ENCODE measurements at places on chromosomes 12 and 14.

- DNase-seq = no peak
Observed at GRCh38 chr14:61329478-61330051, 8.2 kb downstream of the PRKCH start.

- peak; percentile 57 for DNase-seq
Observed at GRCh38 chr14:77094672-77095284, 3.3 kb upstream of the CIPC start.

DNA sequence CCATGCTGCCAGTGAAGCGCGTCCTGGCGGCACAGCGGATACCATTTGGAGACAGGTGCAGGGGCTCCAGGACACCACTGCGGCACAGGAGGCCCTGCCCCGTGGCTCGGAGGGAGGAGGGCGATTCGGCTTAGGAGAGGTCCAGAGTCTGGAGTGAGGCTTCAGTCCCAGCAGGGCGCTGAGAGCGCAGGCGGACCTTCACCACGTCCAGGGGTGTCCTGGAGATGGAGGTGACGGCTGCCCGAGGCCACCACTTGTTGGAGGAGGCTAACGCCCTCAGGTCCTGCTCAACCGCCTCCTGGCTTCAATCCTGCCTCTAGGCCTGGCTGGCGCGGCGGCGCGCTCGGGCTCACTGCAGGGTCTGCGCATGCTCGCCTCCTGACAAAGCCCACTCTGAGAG, 45.7 kb downstream of the EIF2S3B start:
- DNase-seq = no peak

- no peak for DNase-seq
Observed at GRCh38 chr12:115411121-115411520, 727.1 kb upstream of the TBX3 start.

DNA sequence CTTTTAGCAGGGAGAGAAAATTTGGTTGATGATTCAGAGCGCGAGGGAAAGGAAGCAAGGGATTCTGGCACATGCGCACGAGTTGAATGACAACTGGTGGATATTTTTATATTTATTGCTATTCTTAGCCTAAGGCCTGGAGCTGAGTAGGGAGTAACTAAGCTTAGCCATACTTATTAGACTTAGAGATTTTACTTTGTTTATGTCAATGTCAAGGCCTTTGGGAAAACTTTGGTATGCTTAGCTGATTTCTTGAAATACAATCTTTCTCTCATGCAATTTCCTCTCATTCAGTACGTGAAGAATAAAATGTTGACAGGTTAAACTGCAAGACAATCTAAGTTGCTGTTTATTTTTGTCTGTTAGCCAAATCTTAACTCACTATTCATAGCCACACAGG, 101.1 kb downstream of the CRADD start:
- no peak for DNase-seq

GRCh38 chr12:14810953-14811483, 3.0 kb downstream of the SMCO3 start:
- DNase-seq = no peak

GRCh38 chr14:104749111-104749649, 3.8 kb upstream of the SIVA1 start:
- no peak for DNase-seq

- DNase-seq = no peak
Observed at GRCh38 chr12:110848314-110848923, 1.6 kb downstream of the CCDC63 start.

DNA sequence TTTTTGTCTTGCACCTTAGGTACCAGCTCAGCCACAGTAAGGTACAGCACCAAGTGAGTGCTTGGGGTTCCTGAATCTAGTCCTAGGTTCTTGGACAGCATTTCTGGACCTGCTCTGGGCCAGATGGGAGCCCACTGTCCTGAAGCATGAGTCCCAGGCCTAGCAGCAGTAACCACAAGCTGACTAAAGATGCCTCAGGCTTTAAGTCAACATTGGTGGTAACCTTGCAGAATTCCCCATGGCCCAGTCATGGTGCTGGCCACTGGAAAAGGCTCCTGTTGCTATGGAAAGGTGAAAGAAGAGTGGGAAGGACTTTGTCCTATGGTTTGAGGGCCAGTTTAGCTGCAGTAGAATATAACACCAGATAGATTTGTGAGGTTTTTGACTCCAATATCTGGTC, 86.9 kb upstream of the CLEC14A start:
- DNase-seq = no peak

DNA sequence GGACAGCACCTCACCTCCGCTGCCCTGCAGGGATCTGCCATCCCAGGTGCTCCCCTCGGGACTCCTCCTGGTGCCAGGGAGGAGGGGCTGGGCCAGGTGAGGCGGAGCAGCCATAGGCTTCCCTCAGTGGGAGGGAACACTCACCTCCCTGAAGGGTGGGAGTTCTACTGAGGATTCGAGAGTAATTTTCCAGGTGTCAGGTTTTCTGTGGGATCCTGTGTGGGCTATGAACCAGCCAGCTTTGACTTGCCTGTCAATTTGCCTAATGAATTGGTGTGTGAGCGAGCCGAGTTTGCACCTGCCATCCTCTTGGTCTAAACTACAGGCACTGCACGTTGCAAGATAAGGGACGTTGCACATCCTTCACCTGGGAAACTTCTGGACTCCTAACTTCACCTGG, 50.3 kb downstream of the NOC4L start:
- no peak for DNase-seq

- no peak for DNase-seq
Observed at GRCh38 chr12:27672051-27672450, 24.2 kb upstream of the REP15 start.

DNA sequence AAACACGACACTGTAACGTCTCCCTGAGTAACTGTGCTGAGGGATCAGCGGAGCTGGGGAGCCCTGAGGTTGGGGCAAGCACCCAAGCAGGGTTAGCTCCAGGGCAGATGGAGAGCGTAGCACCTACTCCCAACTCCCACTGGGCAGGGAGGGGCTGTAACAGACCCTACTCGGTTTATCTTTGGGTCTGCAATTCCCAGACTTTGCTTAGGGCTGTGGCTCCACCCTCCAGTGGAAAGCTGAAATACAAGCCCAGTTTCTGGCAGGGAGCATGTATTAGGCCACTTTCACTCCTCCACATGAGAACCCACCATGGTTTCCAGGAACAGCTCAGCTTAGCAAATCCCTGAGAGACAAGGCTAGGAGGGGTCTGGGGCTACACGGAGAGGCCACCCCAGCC, 17.3 kb upstream of the TC2N start:
- DNase-seq = no peak

GRCh38 chr12:130872179-130873096, 572 bp downstream of the RAN start:
- DNase-seq = no peak

DNA sequence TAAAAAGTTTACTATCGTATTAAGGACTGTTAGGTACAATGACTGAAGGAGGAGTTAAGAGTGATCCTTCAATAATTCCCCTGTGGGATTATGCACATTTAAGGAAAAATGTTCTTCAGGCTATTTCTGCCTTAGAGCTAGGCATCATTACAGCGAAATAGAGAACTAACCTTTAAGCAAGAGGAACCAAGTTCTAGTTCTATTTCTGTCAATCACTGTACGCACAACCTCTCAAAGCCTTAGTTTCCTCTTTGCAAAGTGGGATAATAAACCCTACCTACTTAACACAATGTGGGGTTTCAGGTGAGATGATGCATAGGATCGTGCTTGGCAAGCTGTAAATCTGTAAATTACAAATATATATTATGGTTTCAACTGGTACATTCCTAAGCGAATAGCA, 15.4 kb downstream of the NTF3 start:
- no peak for DNase-seq

DNA sequence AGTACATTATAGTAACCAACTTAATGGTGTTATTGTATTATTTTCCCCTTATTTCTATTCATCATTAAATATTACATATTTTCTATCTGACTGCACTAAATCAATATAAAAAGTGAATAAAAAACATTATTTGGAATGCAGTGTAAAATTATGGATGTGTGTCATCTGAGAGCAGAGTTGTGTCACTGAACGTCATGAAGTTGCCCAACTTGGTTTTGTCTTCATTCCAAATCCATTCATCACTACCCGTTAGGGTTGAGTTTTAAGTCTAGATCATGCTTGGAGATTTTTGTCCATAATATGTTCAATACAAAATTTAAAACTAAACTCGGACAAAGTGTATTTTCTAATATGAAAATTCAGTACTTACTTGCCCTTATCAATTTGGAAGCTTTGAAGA, 16.1 kb downstream of the KLRF1 start:
- no peak for DNase-seq

GRCh38 chr12:25054783-25055144, 105.9 kb upstream of the BCAT1 start:
- DNase-seq = no peak

DNA sequence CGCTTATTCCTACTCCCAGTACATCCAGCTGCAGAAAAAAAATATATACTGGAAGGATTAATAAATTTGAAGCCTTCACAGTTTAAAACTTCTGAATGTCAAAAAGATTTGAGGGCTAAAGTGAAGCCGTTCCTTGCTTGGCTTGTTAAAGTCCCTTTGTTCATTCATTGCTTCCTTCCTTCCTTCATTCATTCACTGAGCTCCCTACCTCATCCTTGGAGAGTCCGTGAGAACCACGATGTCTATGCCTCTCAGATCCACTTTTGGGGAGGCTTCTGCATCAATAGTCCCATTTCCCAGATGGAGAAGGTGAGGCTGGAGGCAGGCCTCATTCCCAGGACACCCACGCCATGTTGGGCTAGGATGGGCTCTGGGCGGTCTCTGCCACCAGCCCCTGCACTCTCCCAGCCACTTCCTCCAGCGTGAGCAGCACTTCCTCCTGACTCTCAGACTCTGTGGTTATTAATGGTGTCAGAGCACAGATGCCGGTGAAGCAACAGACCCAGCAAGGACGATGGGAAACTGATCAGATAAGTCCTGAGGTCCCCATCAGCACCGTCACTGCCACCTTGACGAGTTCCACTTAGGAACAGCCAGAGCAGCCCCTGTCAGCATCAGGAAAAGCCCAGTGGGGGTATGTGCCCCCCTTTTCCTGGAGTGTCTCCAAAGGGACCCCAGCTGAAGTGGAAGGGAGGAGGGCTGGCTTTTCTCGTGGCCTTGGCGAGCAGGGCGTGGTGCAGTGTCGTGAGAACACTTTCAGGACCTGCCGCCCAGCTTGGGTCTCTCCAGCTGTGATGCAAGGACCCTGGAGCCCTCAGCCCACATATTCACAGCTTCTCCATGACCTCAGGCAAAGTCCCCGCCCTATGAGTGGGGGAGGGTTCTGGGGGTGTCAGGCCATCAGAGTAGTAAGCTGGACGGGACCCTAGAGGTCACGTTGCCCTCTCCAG, 21.2 kb downstream of the ASB2 start:
- DNase-seq = no peak

DNA sequence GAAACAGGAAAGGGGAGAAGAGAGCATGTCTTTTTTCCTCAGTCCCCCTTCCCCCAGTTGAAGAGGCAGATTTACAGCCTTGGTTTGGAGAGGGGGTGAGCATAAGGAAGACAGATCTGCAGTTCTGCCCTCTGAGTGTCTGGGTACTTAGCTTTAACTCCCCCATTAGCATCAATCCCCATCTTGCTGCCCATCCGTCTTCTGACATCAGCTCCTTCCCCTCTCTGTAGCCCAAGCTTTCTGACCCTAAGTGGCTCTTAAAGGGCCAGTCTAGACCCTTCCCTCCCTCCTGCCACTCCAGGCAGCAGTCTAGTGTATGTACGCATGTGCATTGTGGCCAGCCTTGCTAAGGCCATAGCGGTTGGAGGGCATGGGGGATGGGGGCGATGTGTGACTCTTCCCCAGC, 7.3 kb downstream of the GPR84 start:
- DNase-seq = no peak

DNA sequence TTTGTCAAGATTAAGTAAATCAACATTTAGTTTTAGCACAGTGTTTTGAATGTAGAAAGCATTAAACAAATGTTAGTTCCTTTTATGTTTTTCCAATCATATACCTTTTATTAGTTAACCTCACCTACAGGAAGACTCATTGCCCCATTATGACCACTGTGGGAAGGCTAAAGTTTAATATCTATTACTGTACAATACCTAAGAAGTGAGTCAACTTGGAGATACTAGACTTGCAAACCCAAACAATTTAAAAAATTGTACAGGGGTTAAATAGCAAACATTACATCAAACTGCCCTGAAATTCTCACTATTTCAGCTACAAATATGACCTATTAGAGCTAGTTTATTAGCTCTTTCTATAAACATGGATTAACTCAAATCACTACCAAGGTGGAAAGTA, 8.6 kb upstream of the G2E3 start:
- no peak for DNase-seq

DNA sequence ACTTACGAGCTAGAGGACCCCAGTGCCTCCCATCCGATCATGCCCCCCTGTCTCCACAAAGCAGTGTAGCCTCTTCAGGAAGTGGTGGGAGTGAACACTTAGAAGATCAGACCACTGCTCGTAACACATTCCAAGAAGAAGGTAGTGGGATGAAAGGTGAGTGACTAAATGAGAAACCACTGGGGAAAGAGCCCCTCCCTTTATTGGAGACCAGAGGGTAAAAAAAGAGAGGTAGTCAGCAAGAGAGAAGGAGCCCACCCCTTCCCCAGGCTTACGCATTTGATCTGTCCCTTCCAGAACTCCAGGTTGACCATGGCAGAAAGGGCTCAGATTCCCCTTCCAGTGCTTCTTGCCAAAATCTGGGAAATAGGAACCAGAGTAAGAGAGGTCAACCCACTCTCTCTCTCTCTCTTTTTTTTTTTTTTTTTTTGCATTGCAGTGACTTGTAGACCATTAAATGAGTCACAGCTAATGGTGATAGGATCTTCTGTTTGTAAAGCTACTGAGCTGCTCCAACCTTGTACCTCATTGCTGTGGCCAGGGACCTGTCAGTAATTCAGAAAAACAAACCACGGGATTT, 165.4 kb downstream of the GCH1 start:
- no peak for DNase-seq

- DNase-seq = no peak
Observed at GRCh38 chr12:95532851-95533250, 18.4 kb downstream of the USP44 start.

DNA sequence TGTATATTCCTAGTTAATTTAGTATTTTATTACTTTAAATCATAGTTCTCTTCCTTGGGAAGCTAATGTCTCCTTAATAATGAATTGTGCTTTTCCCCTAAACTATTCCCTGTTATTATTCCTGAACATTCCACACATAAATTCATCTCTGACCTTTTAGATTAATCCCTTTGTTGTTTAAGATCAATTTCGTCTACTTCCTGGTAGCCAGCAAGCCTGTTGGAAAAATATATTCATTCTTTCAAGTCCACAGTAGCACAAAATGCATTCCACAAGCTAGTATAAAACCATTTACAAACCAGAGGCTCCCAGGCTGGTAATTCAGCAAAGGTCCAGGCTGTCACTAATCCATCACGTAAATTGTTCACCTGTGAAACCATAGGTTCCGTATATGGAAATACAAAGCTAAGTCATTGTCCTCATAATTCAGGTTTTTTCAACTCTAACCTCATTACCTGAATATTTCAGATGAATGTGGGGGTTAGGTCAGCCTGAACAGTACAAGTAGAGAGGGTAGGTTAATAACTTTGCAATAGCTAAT, 232.7 kb downstream of the SEC23A start:
- no peak for DNase-seq

DNA sequence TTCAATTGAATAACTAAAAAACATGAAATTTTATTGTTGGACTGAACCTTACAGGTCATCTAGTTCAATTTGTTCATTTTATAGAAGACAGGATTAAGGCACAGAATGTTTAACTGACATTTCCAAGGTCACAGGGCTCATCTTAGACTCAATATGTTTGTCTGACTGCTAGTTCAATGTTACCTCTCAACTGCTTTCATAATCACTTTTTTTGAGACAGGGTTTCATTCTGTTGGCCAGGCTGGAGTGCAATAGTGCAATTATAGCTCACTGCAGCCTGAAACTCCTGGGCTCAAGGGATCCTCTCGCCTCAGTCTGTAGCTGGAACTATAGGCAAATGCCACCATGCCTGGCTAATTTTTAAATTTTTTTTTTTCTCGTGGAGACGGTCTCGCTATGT, 24.4 kb upstream of the ITGA5 start:
- DNase-seq = no peak

All from activated CD4-positive, alpha-beta T cell treated with anti-CD3 and anti-CD28 coated beads for 1 hour (primary cell).